ENCODE measurements at places on chromosomes 3 and 15. TPM values are rescaled to one million over a fixed set of nuclear protein-coding genes. Genes with fewer than 3 reads are reported as not detected.

GRCh38 chr3:23739536-23739935, 66.2 kb upstream of the UBE2E1 start:
- DNase-seq: no peak

GRCh38 chr15:49860101-49860500, 239.3 kb downstream of the DTWD1 start:
- DNase-seq: no peak

Gene KLF13
- polyA plus RNA-seq: 63.2 TPM

Gene MASP1
- 0.47 TPM for polyA plus RNA-seq

Gene OPA1
- polyA plus RNA-seq: 8.8 TPM

- DNase-seq: no peak
Observed at GRCh38 chr3:110550511-110550910, 521.1 kb upstream of the NECTIN3 start.

GRCh38 chr15:78985859-78986475, 41.1 kb upstream of the CTSH start:
- no peak for DNase-seq

GRCh38 chr3:39216176-39216790, 23.9 kb upstream of the XIRP1 start:
- no peak for DNase-seq

DNA sequence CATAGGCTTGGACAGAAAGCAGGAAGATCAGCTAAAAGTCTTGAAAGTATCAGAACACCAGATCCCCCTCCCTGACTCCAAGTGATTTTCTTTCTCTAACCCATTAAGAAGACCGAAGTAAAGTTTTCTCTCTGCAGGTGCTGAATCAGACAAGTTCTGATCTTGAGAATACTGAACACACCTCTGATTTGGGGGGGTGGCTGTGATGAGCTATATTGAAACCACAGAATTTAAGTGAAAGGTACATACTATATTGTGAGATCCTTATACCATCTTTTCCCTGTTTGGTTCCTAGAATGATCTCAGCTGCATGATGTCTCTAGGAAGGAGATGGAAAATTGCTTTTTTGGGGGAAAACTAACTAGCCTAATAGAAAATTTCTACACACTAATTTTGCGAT, 196.0 kb downstream of the DIPK2A start:
- no peak for DNase-seq

- DNase-seq: no peak
Observed at GRCh38 chr3:179233043-179233442, 17.9 kb downstream of the KCNMB3 start.

DNA sequence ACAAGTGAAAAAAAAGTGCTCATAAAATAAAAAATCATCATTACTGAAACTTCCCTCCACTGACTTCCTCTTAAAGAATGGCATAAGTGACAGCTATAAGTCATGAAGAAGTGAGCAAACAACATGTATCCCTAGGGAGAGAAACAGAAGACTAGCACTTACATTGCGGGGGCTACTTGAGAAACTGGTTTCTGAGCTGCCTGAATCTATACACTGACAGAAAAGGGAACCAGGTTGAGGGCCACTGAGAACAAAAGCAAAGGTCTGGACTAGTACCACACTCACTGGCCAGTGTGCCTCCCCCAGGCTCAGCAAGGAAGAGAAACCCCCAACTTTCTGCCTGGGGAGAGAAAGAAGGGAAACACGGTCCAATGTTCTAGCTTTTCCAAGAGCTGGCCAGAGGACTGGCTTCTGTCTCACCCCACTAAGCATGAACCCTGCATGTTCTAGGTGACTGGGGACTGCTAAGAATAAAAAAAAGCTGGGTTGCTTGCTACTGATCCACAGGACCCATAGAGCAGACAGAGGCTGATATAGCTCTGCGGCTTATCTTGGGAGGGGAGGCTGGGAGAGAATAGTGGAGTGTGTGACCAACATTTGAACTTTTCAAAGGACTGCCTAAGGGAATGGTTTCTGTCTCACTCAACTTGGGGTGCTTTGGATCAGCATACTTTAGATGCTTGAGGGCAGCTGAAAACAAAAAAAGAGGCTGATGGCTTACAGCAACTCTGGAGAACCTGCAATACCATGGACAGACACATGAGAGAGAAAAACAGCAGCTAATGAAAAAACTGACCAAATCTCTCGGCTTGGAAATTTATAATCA, 8.1 kb downstream of the RAD18 start:
- no peak for DNase-seq

Gene PHLDB2
- 14.4 TPM for polyA plus RNA-seq

- DNase-seq: no peak
Observed at GRCh38 chr3:162077108-162077507, 580.5 kb downstream of the OTOL1 start.

Gene ATP13A5
- 0.34 TPM for polyA plus RNA-seq

Gene C3orf20
- not detected for polyA plus RNA-seq

Gene SLC51A
- polyA plus RNA-seq: 0.73 TPM

GRCh38 chr3:183697123-183697609, 431 bp upstream of the YEATS2 start:
- peak; percentile 32 for DNase-seq

- DNase-seq: no peak
Observed at GRCh38 chr3:189071446-189071845, 100.3 kb upstream of the TPRG1 start.

Gene ATP8B4
- polyA plus RNA-seq: 2.4 TPM

Gene DZIP1L
- polyA plus RNA-seq: 4.1 TPM
